ENCODE measurements at places on chromosomes 5 and 9.

GRCh38 chr9:99144966-99145365 lies 40.1 kb downstream of the TGFBR1 start:
- no peak for DNase-seq

DNA sequence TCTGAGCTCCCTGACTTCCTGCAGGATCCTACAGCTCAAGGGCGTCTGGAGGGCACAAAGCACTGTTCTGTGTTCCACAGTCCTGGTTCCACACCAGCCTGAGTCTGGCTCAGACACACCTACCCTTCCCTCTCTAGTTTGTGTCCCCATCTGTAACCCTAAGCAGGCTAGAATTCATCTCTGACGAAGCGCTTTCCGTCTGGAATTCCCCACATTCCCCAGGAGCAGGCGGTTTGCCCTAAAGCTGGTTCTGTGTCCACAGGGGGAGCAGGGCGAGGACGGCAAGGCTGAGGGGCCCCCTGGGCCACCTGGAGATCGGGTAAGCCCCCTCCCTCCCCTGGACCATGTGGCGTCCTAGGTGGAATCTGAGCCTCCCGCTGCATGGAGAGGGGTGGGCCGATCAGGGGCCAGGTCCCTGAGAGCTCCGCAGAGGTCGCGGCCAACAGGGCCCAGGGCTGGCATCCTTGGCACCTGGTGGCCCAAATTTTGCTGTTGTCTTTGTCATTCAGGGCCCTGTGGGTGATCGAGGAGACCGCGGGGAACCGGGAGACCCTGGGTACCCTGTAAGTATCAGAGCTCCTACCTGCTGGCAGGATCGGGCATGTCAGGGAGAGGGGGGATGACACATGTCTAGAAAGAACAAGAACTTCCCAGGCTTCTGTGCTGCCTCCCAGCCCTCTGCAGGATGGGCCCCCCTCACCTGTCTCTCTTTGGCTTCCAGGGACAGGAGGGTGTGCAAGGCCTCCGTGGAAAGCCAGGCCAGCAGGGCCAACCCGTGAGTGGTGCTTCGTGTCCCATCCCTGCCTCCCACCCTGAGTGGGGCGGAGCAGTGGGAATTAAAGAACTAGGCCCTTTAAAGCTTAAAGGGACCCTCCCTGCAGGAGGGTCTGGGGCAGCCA lies 34.5 kb upstream of the ORM1 start:
- DNase-seq, result peak; percentile 87

DNA sequence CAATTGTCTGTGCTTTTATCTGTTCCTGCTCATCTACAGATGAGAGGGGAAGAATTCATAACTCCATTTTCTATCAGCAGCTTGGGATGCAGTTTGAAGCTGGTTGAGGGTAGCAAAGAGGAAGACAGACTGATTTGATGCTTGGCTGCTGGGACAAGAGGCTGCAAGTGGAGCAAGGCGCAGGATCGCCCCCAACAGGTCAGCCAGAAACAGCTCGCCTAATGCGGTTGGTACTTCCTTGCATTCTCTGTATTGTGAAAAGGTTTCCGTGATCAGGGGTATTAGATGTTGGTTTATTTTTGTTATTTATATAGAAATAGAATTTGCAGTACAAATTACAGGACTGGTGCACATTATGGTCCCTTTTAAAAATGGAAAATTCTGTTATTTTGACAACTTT lies 40.6 kb downstream of the ZNF883 start:
- DNase-seq, result no peak

DNA sequence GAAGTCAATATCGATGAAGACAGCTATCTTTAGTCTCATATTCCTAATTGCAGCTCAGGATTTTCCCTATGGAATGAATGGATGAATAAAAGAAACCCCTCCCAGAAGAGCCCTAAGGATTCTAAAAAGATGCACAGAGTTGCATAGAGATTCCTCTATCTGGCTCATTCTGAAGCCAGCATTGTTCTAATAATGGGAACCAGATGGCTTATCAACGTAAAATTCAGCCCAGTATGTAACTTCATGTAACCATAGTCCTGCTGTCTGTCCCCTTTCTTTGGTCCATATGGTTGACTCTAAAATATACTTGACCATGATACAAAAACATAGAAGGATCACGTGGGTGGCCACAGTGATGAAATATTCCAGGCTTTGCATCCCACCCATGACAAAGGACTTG lies 508.6 kb downstream of the RASEF start:
- DNase-seq, result no peak

DNA sequence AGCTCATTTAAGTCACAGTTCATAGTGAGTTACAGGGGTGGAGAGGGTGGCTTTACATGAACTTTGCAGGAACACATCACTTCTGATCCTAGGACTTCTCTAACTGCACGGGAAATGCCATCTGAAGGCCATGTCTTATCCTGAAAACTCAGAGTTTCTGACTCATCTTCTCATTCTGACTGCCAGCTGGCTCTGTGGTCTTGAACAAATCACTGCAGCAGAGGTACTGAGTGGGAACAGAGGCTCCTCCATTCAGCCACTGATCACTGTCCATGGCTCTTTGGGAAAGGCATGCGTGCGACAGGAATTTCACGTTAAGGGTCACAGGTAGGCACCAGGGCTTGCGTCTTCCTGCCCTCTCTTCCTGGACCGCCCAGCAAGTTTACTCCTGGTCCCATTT lies 114.6 kb upstream of the LRRTM2 start:
- no peak for DNase-seq

- DNase-seq, result no peak
These were observed 249.8 kb upstream of the ARRDC3 start for GRCh38 chr5:91632871-91633270.

All from RWPE1 (cell line).